ENCODE measurements at places on chromosomes 6 and 20.

DNA sequence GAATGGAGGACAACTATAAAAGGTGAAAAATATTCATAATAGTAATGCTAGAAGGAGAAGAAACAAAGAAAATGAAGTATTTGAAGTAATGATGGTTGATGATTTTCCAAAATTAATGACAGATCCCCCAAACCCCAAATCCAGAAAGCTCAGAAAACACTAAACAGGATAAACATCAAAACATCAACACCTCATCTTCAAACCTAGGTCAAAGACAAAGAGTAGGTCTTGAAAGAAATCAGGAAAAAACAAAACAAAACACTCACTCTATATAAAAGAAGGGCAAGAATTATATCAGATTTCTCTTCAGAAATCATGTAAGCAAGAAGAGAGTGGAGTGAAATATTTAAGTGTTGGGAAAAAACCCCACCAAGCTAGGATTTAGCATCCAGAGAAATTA, 38.7 kb downstream of the RANBP9 start:
- DNase-seq = no peak

- no peak for DNase-seq
These were observed 135.1 kb downstream of the FAM83B start for GRCh38 chr6:54981647-54982046.

- DNase-seq = no peak
These were observed 12.9 kb upstream of the PRND start for GRCh38 chr20:4708856-4709255.

GRCh38 chr6:34295721-34296120, 46.9 kb upstream of the SMIM29 start:
- DNase-seq = no peak

- no peak for DNase-seq
These were observed 128.2 kb downstream of the FRK start for GRCh38 chr6:115932481-115932880.

DNA sequence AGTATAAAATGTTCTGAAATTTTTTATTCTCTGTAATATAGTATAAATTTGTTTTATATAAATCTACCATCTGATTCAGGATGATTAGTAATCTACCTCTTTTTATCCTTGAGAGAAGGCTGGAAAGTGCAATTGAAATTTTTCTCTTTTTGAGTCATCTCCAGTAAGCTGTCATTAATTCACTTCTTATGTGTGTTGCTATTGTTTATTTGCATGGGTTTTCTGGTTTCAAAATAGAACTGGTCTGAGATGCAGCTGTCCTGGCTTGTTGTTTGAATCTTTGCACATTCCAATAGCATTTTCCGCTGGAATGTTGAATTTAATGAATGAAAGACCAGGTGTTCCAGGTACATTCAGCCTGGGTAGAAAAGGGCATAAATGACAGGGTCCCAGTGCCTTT, 24.3 kb upstream of the TAB2 start:
- no peak for DNase-seq

GRCh38 chr20:38889792-38890496, 36.3 kb upstream of the FAM83D start:
- no peak for DNase-seq

- no peak for DNase-seq
These were observed 331.5 kb downstream of the SAMD5 start for GRCh38 chr6:147839708-147840610.

DNA sequence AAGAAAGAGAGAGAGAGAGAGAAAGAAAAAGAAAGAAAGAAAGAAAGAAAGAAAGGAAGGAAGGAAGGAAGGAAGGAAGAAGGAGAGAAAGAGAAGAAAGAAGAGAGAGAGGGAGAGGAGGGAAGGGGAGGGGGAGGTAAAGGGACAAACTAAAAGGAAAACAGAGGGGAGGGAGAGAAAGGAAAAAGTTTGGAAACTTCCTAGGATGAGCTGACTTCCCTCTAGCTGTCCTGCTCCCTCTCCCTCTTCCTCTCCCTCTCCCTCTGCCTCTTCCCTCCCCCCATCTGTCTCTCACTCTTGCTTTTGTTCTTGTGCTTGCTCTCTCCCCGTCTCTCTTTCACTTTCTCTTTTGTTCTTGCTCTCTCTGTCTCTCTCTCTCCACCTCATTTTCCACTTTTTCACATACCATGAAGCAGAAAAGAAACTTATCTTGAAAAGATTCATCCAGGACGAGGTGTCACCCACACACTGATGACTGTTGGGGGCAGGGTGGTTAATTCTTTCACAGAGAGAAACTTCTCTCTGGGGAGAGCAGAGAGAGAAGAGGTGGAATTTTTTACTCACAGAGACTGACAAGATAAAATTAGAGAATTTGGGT, 56.4 kb upstream of the DUSP22 start:
- DNase-seq = peak; percentile 66

DNA sequence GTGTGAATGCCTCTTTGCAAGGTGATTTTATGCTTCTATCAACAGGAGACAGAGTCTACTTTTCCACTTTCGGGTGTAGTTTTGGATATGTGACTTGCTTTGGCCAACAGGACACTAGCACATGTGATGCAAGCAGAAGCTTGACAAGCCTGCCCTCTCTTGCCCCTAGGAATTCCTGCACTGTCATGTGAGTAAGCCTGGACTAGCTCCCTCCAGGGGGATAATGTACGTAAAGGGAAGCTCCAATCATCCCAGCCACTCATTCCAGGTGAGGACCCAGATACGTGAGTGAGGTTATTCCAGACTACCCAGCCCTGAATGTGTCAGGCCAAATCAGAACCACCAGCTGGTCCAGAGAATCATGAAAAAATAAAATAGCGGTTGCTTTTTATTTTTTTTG, 33.3 kb downstream of the BEND3 start:
- DNase-seq = no peak
